ENCODE measurements at places on chromosomes 3 and 15.

GRCh38 chr3:65713016-65713415 lies 325.7 kb downstream of the MAGI1 start:
- no peak for DNase-seq

DNA sequence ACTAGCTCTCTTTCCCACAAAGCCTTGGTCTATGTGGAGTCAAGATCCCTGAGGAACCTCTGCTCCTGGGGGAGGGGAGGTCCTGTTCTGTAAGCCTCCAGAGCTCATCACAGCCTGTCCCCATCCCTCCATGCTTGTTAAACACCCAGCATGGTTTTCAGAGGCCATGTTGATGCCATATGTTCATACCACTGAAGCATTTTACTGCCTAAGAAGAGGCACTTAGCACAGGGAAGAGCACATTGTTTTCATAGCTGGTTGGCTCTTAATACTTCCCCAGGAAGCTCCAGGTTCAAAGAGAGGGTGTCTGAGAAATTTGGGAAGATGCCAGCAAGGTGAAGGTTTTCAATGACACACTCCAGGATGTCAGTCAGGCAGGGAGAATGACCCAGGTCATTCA lies 25.6 kb downstream of the CPNE4 start:
- DNase-seq = no peak

GRCh38 chr3:117217760-117218316 lies 508.3 kb downstream of the TUSC7 start:
- DNase-seq = no peak

- DNase-seq = no peak
These were observed 158.5 kb upstream of the PFN2 start for GRCh38 chr3:150129166-150129565.

GRCh38 chr15:98581715-98582114 lies 66.6 kb upstream of the IGF1R start:
- DNase-seq = no peak

DNA sequence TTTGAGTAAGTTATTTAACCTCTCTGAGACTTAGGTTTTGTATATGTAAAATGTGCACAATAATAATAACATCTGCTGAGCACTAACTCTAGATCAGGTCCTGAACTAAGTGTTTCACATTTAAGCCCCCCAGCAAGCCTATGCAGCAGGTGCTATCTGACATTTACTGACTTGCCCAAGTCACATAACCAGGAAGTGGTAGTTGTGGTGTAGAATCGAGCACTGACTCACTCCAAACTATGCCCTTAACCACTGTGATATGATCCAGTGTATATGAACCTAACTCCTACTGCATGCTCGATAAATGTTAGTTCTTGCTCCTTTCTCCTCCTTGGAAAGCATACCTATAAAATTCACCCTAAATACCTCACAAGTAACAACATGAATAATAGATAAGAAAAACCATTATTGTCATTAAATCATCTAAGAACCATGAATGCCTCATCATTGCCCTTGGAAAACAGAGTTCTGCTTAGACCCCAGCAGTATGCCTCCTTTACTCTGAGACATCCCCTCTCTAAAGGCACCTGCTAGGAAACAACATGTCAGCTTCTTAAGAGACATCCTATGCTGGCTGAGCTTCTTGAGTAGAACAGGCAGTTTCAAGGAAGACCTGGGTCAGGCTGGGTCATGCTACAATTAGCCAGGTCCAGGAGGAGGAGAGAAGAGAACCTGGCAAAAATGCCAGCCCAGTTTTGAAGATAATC lies 3.0 kb upstream of the SHC4 start:
- DNase-seq = peak; percentile 85

DNA sequence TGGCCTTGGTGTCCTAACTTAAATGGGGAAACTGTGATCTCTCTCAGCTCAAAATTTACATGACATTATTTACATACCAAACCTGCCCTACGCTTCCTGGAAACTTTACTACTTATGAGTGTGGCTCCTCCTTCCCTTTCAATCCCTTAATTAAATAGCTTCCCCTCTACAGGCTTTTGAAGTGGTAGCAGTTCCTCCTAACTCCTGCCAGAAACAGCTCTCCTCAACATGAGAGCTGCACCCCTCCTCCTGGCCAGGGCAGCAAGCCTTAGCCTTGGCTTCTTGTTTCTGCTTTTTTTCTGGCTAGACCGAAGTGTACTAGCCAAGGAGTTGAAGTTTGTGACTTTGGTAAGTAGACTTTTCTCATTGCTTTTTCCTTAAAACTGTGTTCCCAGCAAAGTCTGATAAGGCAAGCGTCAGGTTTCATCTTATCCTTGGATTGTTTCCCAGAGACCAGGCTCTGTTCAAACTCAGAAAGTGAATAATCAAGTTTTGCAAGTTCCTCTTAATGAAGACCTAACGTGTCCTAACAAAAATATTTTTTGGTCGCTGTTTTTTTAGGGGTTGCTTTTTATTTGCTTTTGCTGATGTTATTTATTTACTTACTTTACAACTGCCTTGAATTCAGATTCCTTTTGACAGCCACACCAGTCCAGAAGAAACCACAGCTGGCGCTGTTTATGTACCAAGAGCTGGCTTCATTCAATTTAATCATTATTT lies at the start of gene ACP3:
Gene ACP3, plus strand, starts transcription at position 179 of the 720 bp plus-strand sequence. Its CDS starts 50 bp downstream, at position 229.
- DNase-seq = peak; percentile 44

DNA sequence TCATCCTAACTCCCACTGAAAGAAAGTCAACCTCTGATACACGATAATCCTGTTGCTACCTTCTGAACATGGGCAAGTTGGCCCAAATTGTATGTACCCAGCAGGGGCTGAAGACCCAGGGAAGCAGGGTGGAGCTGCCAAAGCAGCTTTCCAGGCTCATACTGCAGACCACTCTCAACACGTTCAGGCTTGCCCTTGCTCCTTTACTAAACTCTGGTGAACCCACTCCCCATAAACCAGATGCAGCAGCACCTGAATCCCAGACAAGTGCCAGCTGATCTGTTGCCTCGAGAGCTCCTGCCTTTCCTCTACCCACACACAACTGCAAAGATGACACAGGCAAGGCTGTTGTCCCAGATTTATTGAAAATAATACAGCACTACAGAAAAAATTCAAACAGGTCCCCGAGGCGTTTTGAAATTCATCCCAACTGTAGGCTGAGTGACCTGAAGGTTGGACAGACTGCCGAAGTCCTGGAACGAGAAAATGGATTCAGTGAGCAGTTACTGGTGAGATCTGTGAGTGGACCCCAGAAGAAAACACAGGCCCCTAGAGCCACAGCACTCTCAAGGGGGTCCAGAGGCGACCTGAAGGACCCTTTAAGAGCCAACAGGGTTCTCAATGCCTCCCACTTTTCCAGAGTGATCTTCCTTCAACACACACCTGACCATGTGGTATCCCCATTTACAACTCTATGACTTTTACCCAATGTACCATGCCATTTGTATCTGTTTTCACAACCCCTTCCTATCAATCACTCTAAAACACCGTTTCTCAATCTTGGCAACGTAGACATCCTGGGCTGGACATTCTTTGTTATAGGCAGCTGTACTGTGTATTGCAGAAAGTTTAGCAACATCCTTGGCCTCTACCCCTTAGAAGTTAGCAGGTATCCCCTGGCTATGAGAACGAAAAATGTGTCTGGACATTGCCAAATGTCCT lies 3.6 kb downstream of the RPS17 start:
- no peak for DNase-seq

GRCh38 chr15:70505936-70506912 lies 257.1 kb downstream of the UACA start:
- DNase-seq = no peak
